GM23248 (cell line): ENCODE measurements at places on chromosomes 5 and 9.

DNA sequence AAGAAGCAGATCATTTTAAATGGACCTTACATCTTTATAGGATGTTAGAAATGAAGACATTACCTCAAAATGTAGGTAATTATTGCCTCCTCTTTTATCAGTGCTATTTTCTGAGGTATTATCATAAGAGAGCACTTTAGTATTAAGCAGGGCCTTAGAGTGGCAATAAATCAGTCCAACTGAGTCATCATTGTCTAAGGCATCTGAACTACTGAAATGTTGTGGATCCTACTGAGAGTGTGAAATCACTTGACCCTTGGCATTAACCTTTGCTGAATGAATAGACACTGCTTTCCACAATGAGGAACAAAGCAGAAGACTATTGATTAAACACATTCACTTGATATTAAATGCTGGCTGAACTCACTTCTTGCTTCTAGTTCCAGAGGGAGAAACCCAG lies 224.6 kb upstream of the ARRDC3 start:
- DNase-seq: no peak

DNA sequence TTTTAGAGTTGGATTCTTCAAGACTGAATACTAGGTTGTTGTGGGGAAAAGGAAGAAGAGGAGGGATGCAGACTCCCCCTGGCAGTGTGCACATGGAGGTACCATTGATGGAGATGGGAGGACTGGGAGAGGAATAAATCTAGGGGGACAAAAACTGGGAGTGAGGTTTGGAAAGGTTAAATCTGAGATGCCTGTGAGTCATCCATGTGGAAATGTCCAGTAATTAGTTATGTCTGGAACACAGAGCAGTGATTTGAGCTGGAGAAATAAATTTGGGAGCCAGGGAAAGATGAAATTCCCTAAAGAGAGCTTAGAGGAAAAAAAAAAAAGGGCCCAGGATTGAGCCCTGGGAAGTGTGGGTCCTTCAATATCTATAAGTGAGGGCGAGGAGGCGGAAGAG lies 8.0 kb upstream of the CCIN start:
- peak; percentile 70 for DNase-seq

DNA sequence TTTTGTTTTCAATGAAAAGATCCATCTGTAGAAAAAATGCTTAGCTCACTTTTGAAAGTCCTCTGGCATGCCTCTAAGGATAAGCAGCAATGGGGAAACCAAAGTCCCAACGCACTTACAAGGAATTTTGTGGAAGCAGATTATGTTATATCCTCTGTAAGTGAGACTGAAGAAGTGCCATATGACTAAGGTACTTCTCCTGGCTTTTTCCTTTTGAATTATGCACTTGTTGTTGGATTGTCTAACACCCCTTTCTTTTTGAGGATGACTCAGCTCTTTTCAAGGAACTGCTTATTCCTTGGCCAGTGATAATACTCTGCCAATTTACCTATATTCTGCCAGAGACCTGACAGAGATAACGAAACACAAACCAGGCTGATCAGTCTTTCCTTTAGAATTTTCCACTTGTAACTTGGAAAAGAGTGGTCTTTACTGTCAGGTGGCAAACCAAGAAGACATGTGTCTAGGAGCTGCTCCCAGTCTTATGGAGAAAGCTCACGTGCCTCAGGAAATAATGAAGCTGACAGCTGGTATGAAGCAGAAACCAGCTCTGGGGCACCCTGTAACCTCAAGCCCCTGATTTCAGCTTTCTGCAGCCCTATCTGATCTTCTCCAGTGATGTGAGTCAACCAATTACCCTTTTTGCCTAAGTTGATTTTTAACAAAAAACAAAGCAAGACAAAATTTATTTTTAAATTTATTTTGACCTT lies 290.8 kb upstream of the FBXL7 start:
- DNase-seq: no peak

GRCh38 chr9:120403543-120403856 lies 176.5 kb downstream of the CDK5RAP2 start:
- DNase-seq: no peak

- no peak for DNase-seq
Observed at GRCh38 chr5:124438903-124439281, 307.5 kb downstream of the ZNF608 start.

DNA sequence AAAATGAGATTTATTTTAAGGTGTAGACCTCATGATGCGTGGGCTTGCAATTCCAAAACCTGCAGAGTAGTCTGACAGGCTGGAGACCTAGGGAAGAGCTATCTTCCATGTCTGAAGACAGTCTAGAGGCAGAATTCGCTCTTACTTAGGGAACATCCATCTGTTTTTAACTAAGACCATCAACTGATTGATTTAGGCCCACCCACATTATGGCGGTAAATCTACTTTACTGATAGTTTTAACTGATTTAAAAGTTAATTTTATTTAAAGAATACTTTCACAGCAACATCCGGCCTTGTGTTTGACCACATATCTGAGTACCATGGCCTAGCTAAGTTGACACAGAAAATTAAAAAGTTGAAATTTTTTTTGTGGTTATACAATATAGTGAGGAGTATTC lies 6.0 kb upstream of the ST8SIA4 start:
- no peak for DNase-seq
